Activated T-cell treated with anti-CD3 and anti-CD28 coated beads, Interleukin-2, amount 50 U/mL, for 1 hour (primary cell): ENCODE measurements at places on chromosomes 13 and 19.

DNA sequence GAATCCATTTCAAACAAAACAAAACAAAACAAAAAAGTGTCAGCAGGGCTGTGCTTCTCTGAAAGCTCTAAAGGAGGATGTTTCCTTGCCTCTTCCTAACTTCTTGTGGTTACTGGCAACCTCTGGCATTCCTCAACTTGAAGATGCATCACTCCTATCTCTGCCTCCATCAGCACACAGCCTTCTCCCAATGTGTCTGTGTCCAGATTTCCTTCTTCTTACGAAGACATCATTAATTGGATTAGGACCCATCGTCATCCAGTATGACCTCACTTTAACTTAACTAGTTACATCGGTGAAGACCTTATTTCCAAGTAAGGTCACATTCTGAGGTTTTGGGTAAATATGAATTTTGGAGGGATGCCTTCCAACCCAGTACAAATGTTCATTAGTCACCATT lies 33.8 kb upstream of the GTF2F2 start:
- DNase-seq: no peak

GRCh38 chr13:41631296-41631965 lies 174.1 kb downstream of the RGCC start:
- no peak for DNase-seq

GRCh38 chr19:46838160-46838559 lies 12.5 kb downstream of the AP2S1 start:
- no peak for DNase-seq

GRCh38 chr19:18161636-18162002 lies 8.7 kb downstream of the PIK3R2 start:
- DNase-seq: no peak

DNA sequence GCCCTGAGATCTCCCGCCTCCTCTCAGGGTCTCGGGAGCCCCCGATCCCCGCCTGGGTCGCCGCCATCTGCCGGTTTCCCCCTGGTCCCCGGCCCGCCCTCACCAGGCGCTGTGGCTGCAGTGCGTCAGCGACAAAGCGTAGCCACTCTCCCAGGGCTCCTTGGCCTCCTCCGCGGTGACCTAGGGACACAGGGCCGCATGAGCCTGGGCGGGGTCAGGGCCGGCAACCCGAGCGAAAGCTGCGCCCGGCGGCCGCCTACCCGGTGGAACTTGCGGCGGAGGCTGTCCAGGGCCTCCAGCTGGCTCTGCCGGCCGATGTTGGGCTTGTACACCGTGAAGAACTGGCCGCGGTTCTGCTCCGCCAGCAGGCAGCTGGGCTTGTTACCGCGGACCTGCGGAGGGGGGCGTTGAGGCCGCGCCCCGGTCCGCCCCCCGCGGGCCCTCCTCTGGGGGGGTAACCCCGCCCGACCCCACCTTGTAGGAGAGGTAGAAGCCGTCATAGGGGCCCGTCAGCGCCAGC lies 5.3 kb downstream of the GPX4 start:
- no peak for DNase-seq

DNA sequence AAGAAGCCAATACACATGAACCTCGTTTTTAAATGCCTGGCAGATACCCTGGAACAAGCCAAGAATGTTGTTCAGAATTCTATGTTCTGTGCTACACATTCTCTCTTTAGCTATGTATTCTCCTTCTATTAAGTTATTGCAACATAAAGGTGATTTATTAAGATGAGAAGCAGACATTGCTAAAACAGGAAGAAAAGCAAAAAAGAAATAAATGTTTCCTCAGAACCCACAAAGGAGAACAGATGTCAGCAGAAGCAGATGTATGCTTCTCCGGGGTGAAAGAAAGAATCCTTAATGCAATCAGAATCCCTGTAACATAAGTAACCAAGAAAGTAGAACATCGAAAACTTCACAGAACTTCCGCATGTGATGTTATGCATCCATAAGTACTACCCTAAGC lies 302.9 kb downstream of the DCT start:
- DNase-seq: no peak

DNA sequence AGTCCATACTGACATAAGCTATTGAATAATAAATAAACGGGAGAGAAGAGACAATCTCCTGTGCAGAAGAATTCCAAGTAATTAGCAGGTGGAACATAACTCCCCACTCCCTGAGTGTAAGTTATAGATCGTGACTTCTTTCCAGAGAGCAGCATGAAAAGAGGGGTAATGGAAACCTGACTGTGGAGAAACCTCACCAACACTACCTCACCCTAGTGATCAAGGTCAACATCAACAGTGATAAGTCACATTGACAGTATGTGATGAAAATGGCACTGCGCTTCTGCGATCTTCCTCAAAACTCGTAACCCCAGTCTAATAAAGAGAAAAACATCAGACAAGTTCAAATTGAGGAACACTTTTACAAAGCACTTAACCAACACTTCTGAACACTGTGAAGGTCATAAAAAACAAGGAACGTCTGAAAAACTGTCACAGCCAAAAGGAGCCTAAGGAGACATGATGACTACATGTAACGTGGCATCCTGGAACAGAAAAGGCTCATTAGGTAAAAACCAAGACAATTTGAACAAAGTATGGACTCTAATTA lies 19.8 kb downstream of the CAB39L start:
- DNase-seq: no peak

DNA sequence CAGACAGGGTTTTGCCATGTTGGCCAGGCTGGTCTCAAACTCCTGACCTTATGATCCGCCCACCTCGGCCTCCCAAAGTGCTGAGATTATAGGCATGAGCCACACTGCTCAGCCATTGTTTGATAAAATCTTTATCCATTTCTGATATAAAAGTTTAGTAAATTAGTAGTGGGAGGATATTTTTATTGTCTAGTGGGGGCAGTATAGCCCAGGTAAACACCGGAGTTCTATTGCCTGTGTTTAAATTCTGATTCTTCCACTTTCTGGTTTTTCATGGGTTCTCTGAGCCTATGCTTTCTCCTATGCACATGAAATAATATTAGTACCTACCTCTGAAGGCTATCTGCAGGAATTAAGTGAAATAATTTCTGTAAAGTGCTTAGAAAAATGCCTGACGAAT lies 20.1 kb upstream of the ARHGEF18 start:
- no peak for DNase-seq

GRCh38 chr19:58498316-58499020 lies 13.3 kb downstream of the SLC27A5 start:
- no peak for DNase-seq

DNA sequence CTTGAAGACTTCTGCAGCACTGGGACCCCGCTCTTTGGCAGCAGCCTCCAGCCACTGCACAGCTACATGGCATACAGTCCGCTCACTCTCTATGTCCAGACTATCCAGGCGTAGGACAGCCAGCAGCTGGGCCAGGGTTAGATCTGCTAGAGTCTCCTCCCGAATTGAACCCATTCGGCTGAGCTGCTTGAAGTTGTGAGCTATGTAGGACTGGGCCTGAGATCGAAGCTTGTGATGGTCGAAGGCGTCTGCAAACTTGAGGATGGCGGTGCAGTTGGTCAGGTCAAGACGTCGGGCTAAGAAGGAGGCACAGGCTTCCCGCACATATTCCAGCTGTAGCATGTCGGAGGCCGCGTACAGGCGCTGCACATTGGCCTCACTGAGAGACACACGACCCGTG lies 900 bp downstream of the KBTBD7 start:
- no peak for DNase-seq

DNA sequence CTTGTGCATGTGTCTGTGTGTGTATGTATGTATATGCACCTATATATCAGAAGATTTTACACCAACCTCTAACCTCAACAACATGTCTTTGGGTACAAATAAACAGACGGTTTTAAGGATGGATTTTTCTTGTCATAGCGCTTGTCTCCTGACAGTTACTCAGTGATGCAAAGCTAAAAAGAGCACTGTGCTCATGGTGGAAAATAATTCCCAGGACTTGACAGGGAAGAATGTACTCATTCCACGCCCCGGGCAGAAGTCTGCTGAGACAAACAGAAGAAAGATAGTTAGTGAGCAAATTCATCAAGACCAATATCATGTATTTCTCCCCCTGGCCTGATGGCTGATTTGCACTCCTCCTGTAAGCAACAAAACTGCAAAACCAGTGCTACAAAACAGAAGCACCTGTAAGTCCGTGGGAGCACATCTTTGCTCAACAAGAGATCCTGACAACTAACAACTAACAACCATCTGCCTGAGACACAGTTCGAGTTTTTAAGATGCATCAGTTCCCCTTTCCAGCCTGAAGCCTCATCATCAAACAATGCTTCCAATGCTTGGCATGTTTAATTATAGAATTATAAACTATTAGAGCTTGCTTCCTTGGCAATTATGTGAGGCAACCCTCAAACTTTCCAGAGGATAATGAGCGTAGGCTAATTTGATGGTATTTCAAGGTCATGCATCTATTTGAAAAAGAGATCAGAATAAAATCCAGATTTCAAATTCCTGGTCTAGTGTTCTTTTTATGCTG lies 812.7 kb upstream of the MIR17HG start:
- DNase-seq: no peak

DNA sequence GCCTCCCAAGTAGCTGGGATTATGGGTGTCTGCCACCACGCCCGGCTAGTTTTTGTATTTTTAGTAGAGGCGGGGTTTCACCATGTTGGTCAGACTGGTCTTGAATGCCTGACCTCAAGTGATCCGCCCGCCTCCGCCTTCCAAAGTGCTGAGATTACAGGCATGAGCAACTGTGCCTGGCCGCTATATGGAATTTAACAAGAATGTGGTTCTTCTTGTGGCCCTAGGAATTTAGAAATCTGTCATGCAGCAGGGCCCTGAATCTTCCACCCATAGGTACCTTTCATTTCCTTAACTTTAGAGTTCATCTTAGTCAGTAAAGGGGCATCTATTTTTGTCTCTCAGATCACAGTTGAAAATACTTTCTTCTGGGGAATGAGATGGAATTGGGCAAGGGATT lies 25.6 kb upstream of the NDFIP2 start:
- no peak for DNase-seq

DNA sequence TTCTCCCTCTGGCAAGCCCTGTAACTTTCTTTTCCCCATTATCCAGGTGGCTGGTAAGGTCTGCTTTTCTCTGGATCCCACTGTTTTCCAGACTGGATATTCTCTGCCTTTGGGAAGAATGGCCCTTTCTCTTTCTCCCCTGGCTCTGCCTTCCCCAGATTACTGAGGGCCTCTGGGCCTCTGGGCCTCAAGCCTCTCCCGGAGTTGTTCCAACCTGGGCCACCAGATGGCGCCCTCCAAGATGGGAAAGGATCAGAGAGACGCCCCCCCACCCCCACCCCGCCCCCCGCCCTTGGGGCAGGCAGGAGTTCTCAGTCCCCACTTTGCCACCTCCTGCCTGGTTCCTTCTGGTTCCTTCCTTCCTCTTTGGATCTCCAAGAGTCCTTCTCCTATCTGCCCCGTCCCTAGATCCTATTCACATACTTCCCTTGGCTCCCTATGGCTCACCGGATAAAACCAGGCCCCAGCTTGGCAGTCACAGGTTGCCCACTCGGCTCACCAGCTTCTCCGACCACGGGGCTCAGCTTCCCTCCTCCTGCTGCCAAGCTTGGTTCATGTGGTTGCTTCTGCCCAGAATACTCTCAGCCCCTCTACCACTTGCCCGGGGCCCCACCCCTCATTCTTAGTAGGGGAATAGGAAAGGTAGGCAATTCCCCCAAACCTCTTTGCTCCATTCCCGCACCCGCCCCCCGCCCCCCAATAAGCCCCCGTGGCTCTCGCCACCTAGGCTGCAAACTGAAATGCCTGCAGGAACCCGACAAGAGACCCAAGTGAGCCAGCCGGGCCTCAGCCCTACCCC lies 13.1 kb downstream of the EPS8L1 start:
- DNase-seq: peak; percentile 84

- no peak for DNase-seq
These were observed 12.4 kb downstream of the SH2D3A start for GRCh38 chr19:6754653-6755463.

GRCh38 chr19:2361246-2362045 lies 1.4 kb downstream of the TMPRSS9 start:
- no peak for DNase-seq

DNA sequence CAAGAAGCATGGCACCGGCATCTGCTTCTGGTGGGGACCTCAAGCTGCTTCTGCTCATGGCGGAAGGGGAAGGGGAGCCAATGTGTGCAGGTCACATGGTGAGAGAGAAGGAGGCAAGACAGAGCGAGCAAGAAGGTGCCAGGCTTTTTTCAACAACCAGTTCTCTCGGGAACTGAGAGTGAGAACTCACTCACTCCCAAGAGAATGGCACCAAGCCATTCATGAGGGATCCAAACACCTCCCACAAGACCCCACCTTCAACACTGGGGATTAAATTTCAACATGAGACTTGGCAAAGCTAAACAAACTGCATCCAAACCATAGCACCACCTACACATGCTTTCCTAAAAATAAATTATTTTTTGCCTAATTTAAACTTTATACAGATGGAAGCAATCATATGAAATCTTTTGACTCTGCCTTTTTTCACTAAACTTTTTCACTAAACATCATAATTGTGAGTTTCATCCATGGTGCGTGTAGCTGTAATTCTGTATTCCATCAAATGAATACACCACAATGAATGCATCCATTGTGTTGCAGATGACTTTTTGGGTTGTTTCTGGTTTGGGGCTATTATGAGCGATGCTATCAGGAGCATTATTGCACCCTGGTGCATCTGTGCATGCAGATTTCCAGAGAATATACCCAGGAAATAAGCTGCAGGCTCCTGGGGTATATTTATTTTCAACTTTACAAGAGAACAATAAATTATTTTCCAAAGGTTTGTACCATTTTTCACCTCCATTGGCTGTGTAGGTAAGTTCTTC lies 14.6 kb upstream of the IPO5 start:
- no peak for DNase-seq

GRCh38 chr13:21719463-21719862 lies 48.6 kb downstream of the FGF9 start:
- DNase-seq: no peak

DNA sequence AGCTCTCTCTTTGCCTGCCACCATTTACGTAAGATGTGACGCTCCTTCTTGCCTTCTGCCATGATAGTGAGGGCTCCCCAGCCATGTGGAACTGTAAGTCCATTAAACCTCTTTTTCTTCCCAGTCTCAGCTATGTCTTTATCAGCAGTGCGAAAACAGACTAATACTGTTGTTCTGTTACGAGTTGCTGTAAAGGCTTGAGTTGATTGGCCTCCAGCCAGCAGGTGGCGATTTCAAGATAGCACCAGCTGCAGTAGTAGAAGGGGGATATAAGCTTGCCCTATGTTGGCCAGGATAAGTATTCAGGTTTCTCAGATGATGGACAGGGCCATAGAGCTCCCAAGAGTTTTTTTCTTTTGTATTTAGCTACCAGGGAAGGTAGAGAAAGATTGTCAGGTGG lies 385.5 kb downstream of the MZT1 start:
- no peak for DNase-seq

- DNase-seq: no peak
These were observed 25.3 kb upstream of the GPR183 start for GRCh38 chr13:99332456-99332855.

GRCh38 chr13:20128459-20128931 lies 32.4 kb downstream of the GJA3 start:
- DNase-seq: peak; percentile 32
